ENCODE measurements at places on chromosomes 1 and 21. TPM values are rescaled to one million over a fixed set of nuclear protein-coding genes. Genes with fewer than 3 reads are reported as not detected.

Gene GPX7
- total RNA-seq: 12.3 TPM

DNA sequence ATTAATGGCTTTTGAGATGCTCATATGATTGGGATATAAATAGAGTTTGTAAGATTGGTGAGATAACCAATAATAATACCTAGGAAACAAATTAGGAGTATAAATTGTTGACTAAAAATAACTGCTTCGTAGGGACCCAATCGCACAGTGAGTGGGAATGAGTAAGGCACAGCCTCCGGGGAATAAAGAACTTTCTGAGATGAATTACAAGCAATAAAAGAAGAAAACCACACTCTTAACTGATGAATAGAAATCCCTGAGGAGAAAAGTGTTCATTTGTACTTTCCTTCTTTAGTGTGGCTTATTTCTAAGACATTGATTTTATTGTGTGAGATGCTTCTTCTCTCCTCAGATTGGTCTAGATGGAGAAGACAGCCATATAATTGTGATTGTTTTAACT, 443.4 kb upstream of the PRMT6 start:
- DNase-seq: no peak

Gene KRTAP19-3
- not detected for total RNA-seq

Gene INAVA
- total RNA-seq: not detected

Data from CD4-positive, CD25-positive, alpha-beta regulatory T cell (primary cell).